ENCODE measurements at places on chromosomes 6 and 20.

DNA sequence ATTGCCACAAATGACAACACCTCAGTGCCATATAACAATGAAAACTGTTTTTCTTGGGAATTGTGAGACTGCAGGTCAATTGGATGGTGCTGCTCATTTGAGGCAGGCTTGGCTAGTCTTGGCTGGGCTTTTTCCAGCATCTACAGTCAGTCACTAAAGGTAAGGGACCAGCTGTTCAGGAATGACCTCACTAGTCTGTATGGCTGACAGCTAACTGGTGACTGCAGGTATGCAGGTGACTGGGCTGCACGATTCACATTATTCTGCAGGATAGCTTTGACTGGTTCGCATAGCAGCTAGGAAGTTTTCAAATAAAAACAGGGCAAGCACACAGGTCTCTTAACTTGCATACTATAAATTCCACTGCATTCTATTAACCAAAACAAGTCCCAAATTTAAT, 22.1 kb upstream of the HMGCLL1 start:
- no peak for DNase-seq

DNA sequence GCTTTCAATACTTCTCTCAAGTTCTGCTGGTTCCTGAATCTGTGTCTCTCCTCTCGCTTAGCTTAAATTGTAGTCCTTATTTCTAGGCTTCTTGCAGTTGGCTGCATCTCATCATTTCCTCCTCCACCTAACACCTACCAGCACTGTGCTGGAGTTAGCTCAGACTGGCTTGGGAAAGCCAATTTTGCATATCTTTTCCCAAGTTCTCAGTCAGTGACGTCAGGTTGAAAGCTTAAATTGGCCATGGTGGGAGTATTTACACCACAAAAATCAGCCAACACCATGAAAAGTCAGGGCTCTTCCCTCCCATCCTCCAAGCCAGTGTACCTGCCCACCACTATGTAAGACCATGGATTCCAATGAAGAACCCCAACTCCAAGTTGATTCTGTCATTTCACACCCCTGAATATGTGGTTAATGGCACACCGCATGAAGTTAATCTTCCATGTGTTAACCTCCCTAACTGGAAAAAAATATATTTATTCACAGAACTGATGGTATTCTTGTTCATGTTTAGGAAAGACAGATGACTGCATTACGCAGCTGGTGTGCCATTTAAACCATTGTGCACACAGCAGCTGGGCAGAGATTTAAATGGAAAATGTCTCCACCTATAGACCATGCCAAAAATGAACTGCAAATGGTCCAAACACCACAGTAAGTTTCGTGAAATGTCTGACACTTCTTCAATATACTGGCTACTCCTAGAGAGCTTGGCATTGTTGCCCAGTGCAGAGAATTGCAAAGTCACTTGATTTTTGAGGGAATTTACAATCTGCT, 274.1 kb upstream of the MAP3K7 start:
- no peak for DNase-seq

- no peak for DNase-seq
These were observed 5.8 kb upstream of the GATA5 start for GRCh38 chr20:62481425-62482145.

GRCh38 chr20:31811796-31812728, 7.1 kb upstream of the MYLK2 start:
- no peak for DNase-seq

GRCh38 chr20:17467120-17467655, 64.0 kb downstream of the BFSP1 start:
- no peak for DNase-seq

DNA sequence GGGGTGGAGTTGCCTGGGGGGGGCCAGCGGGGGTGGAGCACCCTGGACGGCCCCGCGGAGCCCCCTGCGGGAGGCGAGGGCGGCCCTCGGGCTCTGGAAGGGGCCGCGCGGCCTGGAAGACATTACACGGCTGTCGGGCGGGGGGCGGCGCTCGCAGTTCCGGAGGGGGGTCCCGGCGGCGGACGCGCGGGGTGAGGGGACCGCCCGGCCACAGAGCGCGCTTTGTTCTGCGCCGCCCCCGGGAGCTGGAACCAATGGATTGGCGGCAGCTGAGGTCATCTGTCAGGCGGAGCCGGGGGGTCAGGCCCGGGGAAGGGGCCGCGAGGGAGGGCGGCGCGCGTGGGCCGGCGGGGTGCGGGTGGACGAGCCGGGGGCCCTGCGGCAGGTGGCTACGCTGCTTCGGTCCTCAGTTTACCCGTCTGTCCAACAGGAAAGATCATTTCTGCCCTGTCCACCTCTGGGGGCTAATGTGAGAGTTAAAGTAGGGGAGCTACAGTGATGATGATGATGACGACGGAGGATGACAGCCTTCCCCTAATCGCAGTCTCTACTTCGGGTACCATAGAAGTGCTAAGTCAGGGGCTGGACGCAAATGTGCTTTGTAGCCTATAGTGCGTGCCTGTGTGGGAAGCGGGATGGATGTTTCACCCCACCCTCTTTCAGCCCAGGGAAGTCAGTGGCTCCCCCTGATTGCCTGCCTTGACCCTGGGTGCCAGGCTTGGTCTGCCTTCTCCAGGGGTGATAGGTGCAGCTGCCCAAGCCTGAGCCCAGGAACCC, 10.4 kb downstream of the SRXN1 start:
- no peak for DNase-seq

- no peak for DNase-seq
These were observed 6.6 kb upstream of the ULBP2 start for GRCh38 chr6:149935246-149935645.

GRCh38 chr6:32952817-32953739, at the start of gene HLA-DMA:
HLA-DMA (minus strand) TSS chr6:32953097; CDS start chr6:32953036, 61 bp downstream.
- peak; percentile 99 for DNase-seq

- DNase-seq = no peak
These were observed 17.5 kb downstream of the PPARD start for GRCh38 chr6:35359744-35360348.

DNA sequence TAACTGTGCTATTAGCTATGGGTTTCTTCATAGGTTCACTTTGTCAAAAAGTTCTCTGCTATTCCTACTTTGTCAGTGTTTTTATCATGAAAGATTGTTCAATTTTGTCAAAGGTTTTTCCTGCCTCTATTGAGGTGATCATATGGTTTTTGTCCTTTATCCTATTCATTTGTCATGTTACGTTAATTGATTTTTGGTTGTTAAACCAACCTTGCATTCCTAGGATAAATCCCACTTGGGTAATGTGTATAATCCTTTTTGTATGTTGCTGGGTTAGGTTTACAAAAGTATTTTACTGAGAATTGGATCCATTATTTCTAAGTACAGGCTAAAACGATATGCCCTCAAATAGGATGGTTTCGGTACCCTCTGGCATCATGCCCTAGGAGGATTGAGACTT, 5.0 kb downstream of the PHACTR2 start:
- no peak for DNase-seq

- DNase-seq = no peak
These were observed 447.3 kb upstream of the GJE1 start for GRCh38 chr6:141685416-141685815.

GRCh38 chr20:18849131-18849530, 35.5 kb downstream of the SCP2D1 start:
- DNase-seq = no peak

GRCh38 chr6:106398621-106399020, 38.1 kb downstream of the CRYBG1 start:
- DNase-seq = no peak

GRCh38 chr6:24798740-24799540, at the start of gene ARMH2:
ARMH2 (minus strand) TSS chr6:24798917; CDS start chr6:24798857, 60 bp downstream.
- DNase-seq = no peak

DNA sequence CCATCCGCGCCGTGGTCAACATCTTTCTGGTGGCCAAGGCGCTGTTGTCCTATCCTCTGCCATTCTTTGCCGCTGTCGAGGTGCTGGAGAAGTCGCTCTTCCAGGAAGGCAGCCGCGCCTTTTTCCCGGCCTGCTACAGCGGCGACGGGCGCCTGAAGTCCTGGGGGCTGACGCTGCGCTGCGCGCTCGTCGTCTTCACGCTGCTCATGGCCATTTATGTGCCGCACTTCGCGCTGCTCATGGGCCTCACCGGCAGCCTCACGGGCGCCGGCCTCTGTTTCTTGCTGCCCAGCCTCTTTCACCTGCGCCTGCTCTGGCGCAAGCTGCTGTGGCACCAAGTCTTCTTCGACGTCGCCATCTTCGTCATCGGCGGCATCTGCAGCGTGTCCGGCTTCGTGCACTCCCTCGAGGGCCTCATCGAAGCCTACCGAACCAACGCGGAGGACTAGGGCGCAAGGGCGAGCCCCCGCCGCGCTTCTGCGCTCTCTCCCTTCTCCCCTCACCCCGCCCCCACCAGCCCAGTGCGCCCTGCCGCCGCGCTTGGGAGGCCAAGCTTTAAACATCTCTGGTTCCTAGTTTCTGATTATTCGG, 4.0 kb downstream of the SLC32A1 start:
- no peak for DNase-seq

GRCh38 chr20:815914-816606, 17.5 kb upstream of the FAM110A start:
- DNase-seq = peak; percentile 57

DNA sequence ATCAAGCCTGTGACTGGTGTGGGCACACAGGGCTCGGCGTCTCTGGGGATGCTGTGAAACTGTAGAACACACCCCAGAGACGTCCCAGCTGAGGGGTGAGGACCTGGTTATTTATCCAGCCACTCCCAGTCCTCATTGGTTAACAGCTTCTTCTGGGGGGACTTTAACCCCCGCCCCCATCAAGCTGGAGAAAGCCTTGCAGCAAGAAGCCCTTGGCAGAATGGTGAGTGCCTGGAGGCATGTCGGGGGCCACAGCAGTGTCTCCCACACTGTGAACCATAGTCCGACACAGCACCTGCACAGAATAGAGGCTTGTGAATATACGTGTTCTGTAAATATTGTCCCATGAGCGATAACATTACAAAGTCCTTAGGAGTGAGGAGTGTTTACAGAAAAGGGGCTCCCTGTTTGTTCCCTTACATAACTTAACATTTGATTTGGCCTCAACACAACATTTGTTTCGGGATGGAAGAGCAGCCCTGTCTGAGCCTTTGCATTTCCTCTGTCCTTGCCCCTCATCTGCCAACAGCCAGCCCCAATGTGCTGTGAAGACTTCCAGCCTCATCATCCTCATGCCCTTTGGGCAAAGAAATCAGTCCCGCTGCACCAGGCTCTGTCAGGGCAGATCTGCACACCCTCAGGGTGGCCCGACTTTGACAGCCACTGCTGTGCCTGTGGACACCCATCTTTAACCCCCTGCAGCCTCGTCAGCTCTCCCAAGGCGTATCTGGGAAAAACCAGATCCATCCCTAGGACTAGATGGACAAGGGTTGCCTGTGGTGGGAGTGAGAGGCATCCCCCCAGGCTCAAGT, 2.2 kb upstream of the RRBP1 start:
- no peak for DNase-seq

DNA sequence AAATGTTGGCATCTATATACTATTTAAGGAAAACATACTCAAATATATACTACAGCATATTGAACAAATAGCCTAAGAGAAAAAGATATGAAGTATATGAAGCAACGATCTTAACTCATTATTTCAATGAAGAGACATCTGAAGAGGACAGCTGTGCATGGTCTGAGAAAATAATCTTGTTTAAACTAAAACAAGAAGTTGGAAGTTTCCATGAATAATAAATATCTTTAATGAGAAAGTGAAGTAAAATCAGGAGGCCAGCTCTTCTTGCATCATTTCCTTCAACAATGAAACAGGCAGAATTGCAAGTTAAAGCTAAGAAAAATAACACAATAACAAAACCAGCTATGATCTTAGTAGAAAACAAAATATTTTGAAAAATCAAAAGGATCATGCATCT, 1265.4 kb upstream of the MAP3K7 start:
- DNase-seq = peak; percentile 10

- DNase-seq = no peak
These were observed 130.5 kb downstream of the MYB start for GRCh38 chr6:135311446-135312200.

DNA sequence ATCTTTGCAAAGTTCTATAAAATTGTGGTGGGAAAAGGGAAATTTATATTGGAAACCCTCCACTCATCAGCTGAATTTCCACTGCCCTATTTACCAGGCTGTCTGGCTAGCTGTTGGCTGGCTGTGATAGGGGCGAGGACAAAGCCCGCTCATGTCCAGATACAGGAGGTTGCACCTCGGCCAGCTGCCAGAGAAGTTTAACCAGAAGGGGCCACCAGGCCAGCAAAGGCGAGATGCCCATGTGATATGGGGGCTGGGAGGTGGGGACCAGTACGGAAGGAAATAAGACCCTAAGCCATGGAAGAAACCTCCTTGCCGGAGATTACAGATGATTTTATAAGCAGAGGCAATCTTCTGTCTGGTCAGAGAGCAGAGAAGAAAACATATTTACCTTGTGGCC, 143.8 kb downstream of the FNDC1 start:
- no peak for DNase-seq

- no peak for DNase-seq
These were observed 6.9 kb upstream of the DLL1 start for GRCh38 chr6:170297576-170298330.

DNA sequence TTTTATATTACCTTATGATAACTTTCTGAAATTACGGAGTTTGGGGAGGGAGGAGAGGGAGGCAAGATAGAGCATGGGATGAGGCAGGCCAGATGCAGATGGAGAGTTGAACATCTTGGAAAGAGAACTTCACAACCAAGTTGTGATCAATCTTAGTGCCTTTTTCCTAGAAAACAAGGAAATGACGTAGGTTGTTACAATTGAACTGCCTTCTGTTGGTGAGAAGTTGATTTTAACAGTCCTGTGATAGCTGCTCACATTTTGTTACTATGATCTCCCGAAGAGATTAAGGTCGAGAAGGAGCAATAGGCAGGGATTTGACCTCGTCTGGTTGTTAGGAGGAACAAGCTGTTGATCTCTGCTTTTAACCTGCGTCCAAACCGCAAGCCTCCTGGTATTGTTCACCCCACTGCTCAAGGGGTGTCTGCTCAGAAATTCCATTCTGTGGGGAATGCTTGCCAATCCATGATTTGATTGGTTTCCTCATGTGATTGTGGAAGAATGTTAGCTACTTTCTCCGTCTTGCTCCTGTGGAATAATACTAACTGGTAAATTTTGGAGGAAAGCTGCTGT, 35.1 kb downstream of the TIAM2 start:
- no peak for DNase-seq

GRCh38 chr20:37245216-37246150, 16.1 kb downstream of the GHRH start:
- no peak for DNase-seq

- DNase-seq = no peak
These were observed 105.0 kb downstream of the RNGTT start for GRCh38 chr6:88858455-88858854.

DNA sequence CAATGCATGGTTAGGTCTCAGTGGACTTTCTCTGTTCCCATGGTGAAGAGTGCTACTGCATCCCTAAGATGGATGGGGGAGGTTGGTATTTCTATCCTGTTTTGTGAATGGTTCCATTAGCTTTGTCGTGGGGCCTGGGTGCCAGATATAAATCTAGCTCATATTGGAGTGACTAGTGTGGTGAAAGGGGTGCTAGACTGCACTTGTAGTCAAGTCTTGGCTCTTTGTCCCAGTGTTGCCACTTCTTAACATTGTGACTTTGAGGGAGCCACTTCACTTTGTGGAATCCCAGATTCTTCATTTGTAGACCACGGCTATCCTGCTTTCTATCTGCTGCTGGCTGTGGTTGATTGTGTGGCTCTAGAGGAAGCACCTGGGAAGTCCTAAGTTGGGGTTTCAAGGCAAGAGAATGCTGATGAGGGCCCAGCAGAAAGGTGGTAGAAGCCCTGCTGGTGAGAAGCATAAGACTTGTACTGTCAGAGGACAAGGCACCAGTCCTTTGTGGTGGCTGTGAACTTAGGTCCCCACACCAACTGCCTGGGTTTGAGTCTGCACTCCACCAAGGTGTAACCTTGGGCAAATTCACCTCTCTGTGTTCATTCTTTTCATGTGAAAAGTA, 44.1 kb downstream of the VAPB start:
- DNase-seq = no peak

Measured in inflammatory macrophage treated with lipopolysaccharide for 4 hours (primary cell).